ENCODE measurements at places on chromosomes 11 and 22. TPM values are rescaled to one million over a fixed set of nuclear protein-coding genes. Genes with fewer than 3 reads are reported as not detected.

GRCh38 chr22:50034126-50035081 is 21.8 kb upstream of the IL17REL start:
- no peak for DNase-seq

DNA sequence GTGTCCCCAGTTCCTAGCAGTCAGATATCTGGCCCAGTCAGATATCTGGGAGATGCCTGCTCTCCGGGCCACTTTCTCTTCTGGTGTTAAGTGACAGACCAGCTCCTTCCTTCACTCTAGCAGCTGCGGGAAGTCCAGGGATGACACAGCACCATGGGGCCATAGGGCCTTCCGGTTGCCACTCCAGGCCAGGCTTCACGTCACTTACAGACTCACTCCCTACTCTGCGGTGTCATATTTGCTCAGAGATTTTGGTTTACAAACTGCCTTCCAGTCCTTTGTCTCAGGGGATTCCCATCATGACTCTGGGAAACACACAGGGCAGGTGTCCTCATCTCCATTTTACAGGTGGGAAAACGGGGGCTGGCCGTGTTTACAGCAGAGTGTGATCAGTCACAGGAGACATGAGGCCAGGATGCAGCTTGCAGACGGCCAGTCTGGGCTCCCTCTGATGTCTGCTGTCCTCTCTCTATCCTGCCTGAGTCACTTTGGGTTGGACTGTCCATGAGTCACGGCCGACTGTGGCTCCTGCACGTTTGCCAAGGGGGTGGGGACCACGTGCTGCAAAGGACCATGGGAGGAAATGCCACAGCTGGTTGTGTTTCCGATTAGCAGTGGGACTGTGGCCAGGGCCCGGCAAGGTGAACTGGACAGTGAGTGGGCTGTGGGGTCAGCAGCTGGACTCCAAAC is 8.2 kb upstream of the TBC1D22A start:
- peak; percentile 58 for DNase-seq

DNA sequence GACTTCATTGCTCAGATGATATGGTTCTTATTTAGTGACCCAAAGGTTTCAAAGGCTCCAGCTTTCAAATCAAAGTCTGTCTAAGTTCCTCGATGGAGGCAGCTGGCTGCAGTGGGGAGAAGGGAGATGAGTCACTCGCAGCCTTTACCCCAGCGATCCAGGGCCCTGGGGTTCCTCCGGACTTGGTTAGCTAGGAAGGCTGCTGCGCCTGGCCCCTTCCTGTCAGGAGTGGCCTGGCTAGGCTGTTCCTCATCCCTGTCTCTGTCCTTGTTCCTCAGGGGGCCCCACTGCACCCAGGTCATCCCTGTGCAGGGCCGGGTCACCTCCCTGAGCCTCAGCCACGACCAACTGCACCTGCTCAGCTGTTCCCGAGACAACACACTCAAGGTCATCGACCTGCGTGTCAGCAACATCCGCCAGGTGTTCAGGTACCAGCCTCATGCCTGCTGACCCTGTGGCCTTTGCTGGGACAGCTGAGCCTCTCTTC is 13.9 kb downstream of the ATG16L2 start:
- no peak for DNase-seq

GRCh38 chr22:31490496-31490925 is 869 bp upstream of the EIF4ENIF1 start:
- no peak for DNase-seq

DNA sequence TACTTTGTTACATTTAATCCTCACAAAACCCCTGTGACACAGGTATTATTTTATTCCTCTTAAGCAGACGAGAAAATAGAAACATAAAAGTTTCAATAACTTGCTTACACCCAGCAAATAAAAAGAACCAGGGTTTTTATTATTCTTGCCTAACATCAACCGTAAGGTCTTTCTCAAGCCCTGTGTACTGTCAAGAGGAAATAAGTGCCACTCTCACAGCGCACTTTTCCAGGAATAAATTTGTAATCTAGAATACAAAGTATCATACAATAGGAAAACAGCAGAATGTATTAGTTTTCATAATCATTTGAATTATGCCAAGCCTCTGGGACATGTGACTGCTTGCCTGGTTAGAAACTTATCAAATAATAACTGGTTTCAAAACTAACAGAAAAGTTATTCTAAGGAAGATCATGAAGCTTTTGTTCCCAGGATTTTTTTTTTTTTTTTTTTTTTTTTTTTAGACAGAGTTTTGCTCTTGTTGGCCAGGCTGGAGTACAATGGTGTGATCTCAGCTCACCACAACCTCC is 7.4 kb downstream of the CCDC34 start:
- no peak for DNase-seq

- DNase-seq = no peak
Observed at GRCh38 chr11:134261626-134262488, 8.5 kb downstream of the ACAD8 start.

DNA sequence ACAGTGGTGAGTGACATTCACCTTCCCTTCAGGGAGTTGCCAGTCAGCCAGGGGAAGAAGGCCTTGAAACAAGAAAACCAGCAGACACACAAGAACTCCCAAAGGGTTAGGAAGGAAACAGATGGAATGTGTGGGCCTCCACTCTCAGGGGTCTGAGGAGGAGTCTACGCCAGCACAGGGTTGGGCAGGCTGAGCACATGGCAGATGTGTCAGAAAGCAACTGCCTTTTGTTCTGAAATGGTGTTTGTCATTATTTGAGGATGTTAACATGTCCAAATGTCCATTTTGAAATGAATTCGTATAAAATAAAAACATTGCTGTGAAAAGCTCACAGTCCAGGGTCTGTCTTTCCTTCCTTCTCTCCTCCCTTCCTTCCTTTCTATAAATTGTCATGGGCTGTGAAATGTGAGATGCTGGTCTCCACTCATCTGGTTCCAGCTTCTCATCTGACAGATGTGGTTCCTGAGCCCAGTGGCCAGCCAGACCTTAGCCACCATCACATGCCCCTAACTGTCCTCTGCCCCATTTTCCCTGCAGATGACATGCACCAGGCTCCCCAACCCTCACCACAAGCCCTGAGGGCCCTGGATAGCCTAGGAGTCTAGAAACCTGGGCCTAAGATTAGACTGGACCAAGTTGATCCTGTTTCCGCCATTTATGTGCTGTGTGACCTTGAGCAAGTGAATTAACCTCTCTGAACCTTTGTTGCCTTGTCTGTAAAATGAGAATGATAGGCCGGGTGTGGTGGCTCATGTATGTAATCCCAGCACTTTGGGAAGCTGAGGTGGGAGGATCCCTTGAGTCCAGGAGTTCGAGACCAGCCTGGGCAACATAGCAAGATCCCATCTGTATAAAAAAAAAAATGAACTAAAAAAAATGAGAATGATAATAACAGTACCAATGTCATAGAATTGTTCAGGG is 56.2 kb upstream of the CRYBB3 start:
- no peak for DNase-seq

DNA sequence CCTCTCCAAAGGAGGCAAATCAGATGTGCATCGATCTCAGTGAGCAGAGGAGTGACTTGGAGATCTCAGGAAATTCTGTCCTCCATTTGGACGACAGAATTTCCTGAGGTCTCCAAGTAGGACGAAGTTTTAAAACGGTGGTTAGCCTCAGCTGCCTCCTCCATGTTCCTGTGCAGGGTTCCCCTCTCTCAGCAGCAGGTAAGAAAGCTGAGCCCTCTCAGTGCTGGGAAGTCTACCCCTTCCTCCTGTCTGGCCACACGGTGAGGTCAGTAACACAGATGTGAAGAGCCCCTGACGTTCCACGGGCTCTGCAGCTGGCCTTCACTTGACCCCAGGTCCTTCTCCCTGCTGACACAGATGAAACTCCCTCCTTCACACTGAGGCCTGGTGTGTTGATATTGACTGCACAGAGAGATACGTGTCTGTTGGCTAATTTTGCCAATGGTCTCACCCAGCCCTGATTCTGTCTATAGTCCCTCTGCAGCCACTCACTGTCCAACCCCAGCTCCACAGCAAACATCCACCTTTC is 607.4 kb upstream of the B3GAT1 start:
- no peak for DNase-seq

- no peak for DNase-seq
Observed at GRCh38 chr11:130454491-130455252, 6.2 kb downstream of the ADAMTS15 start.

DNA sequence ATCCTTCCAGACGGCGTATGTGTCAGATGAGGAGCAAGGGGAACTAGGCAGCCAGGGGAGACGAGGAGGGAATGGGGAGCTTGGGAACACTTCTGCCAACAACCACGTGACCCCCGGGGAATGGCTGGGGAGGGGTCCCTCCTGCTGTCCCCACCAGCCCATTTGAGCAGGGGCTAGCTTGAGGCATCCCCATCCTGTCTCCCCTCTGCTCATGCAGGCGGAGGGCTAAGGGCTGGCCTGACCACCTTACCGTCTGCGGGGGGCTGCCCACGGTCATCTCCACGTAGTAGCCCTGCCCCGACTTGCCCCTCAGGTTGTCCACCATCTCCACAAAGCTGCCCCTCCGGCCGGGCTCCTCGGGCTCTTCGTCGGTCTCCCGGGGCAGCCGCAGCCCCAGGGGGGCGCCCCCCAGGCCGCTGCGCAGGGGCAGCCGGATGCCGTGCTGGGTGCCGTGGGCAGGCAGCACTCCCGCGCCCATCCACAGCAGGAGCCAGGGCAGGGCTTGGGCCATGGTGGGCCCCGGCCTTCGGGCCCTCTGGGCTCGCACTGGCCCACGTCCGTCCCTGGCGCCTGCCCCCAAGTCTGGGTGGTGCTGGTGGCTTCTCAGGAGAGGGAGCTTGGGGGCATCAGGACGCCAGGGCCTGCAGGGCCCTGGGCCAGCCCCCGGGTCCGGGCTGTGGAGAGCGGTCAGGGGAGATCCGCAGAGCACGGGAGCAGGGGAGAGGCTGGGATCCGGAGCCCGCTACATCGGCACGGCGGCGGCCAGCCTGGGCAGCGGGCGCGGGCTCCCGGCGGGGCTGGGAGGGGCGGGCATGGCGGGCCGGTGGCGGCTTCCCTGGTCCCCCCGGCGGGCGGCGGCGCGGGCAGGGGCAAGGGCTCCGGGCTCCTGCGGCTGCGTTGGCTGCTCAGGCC is 515 bp downstream of the BACE1 start:
- no peak for DNase-seq

DNA sequence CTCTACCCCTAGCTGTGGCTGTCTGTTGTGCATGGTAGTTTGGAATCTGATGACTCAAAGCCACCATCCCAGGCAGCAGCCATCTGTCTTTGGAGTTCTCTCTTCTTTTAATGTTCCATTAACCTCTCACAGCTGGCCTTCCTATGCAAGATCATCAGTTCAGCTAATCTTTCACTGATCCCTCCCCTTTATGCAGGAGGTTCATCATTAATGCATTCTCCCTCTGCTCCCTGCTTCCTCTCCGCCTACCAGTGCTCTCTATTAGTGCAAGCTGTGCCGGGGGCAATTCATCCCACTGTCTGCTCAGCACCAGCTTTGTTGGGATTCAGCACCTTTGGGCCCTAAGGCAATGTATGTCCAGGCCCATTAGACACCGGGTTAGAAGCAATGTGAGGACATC is 413.0 kb upstream of the LRRC4C start:
- no peak for DNase-seq

DNA sequence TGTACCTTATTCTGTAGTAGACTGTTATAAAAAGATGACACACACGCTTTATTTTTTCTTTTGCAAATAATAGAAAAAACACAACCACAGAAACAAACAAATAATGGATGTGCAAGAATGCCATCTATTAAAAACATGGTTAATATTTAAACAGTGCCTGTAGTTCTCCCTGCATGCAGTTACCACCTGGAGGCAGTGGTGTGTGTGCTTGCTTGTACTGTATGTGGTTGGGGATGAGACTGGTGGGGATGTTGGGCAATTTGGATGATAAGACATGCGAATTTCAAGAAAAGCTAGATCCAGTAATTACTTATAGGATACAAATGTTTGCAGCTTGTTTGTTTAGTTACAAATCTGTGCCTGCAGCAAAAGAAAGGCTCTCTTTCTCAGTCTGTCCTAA is 3.6 kb downstream of the C11orf87 start:
- no peak for DNase-seq

DNA sequence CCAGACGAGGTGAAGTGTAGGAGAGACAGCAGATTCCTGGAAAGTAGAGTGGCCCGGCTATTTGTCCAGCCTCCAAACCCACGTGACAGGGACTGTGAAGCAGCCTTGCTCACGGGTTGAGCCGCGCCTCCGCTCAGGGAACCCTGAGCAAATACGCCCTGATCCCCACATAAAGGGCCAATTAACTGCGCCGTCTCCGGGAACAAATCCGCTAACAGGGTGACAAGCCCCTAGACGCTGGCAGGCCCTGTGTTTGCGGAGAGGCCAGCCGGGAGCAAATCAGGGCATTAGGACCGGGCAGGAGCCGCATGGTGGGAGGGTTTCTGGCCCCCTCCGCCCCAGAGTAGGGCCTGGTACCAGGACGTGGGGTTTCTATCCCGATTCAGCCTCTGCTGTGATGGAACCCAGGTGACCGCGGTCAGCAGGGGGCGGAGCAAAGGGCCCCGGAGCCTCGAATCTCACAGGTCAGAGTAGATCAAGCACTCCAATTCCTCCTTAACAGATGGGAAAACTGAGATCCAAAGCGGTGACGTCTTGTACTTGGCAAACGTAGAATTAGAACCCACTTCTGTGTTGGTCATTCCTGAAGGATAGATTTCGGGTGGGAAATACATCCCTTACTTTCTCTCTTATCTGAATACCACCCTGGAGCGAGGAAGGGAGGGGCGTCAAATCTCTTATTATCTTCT is 2.0 kb upstream of the ROBO3 start:
- no peak for DNase-seq

DNA sequence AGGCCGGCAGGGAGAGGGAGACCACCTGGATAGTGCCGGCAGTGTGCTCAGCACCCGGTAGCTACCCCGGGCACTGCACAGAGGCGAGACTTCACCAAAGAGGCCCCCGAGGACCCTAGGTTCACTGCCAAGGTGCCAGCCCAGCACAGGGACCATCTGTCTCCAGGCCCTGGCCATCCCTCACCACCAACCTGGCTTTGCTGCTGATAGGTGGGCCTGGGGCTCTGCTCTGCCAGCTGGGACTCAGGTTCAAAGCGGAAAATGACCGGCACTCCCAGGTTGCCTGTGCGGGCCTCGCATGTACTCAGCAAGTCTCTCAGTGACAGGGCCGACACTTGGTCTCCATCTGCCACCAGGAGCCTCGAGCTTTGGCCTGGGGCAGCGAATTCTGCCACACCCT is 812.2 kb downstream of the BRD1 start:
- DNase-seq = no peak

DNA sequence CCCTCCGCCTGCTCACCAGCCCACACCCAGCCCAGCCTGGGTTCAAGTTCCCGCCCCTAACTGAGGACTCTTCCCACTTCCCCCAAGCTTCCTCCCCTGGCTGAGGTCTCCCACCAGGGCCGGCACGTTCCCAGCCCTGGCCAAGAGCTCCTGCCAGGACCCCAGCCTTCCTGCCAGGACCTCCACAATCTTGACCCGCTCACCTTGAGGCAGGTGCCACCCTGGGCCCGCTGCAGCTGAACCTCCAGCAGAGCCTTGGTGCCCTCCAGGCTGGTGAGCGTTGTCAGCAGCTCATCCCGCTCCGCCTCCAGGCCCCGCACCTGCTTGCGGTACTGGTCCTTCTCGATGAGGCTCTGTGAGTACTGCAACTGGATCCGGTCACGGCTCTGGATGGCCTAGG is 13.2 kb downstream of the CARD10 start:
- no peak for DNase-seq

The MS4A4E gene
- not detected for total RNA-seq

The MFNG gene
- total RNA-seq = 0.07 TPM

The CERK gene
- total RNA-seq = 22.6 TPM

All from epithelial cell of proximal tubule (primary cell).